Myocyte (in vitro differentiated cells): ENCODE measurements at places on chromosomes 2 and 18. TPM values are rescaled to one million over a fixed set of nuclear protein-coding genes. Genes with fewer than 3 reads are reported as not detected.

Gene TEKT4
- not detected in 2 replicates for total RNA-seq

Gene DLX1
- 0.78 and 0.94 TPM in 2 replicates for total RNA-seq

Gene NCKAP1
- total RNA-seq, result 120 and 133 TPM in 2 replicates

Gene NDUFV2
- 194 and 243 TPM in 2 replicates for total RNA-seq

Gene CERS6
- 38.0 and 53.4 TPM in 2 replicates for total RNA-seq

Gene NDC80
- 0.31 and 1.6 TPM in 2 replicates for total RNA-seq

Gene REG1B
- total RNA-seq, result not detected in 2 replicates

Gene VAMP5
- total RNA-seq, result 127 and 153 TPM in 2 replicates

Gene BCL11A
- total RNA-seq, result 0.11 and 0.57 TPM in 2 replicates

Gene PSTPIP2
- 1.7 and 2.5 TPM in 2 replicates for total RNA-seq

Gene SERPINB7
- total RNA-seq, result 4.5 and 6.4 TPM in 2 replicates

Gene SLC1A4
- 17.1 and 29.1 TPM in 2 replicates for total RNA-seq

Gene ERICH2
- not detected in 2 replicates for total RNA-seq

Gene ABCG5
- not detected in 2 replicates for total RNA-seq
